ENCODE measurements at places on chromosomes 3 and 15.

DNA sequence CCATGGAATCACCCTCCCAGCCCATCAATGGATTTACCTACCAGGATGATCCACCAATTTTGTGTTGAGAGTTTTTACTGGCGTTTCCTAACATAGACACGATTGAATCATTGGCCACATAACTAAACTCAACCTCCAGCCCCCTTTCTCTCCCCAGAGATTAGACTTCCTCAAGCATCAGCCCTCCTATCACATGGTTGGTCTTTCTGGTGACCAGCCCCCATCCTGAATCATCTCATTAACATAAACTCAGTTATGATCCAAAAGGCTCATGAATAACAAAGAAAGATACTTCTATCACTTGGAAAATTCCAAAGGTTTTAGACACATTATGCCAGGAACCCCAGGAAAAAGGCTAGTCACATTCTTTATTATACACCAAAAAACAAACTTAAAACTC lies 21.2 kb downstream of the PRKAR2A start:
- DNase-seq: no peak

GRCh38 chr3:31096661-31097395 lies 202.4 kb upstream of the GADL1 start:
- no peak for DNase-seq

DNA sequence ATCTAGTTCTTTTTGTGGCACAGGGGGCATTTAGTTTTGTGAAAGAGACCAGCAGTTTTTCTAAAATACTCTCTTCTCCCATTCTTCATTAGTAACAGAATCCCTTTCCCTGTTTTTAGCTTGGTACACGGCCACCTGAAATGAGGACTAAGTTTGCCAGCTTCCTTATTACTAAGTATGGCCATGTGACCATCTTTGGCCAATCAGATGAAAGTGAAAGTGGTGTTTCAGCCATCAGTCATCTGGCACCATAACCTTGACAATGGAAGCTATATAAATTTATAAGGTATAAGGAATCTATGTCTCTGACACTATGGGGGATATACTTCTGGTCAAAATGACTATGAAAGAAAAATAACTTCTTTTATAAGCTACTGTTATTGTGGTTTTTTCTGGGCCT lies 570.4 kb downstream of the AGBL1 start:
- no peak for DNase-seq

- no peak for DNase-seq
These were observed 40.8 kb upstream of the EIF5A2 start for GRCh38 chr3:170949211-170949610.

DNA sequence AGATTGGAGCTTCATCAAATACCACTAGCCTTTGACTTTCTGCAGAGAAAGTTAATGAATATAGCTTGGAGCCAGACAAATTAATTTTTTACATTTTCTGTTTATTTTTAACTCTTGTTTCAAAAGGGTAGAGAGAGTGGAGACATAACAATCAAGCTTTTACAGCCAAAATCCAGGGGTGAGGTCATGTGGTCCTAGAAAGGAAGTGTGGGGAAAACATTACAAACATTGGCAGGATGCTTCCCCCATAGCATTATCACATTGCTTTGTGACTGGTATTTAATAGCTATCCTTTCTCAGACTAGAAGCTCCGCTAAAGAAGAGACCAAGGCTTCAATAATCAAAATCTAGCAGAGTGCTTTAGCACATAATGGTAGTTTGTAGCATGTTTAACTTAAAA lies 46.4 kb upstream of the PHLDB2 start:
- DNase-seq: no peak

DNA sequence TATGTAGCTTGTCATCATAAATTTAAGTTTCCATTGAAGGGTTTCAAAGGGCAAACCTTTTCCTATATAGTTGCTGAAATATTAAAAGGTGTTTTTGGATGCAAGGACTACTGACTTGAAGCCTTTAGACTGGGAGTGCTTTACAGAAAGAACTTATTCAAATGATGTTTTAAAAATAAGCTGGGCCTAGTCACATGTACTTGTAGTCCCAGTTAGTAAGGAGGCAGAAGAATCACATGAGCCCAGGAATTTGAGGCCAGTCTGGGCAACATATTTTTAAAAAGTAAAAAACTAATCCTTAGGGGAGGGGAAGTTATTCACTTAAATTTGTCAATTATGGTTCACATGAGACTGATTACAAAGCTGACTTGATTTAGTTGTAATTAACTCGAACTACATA lies 65.0 kb downstream of the SMARCC1 start:
- no peak for DNase-seq

DNA sequence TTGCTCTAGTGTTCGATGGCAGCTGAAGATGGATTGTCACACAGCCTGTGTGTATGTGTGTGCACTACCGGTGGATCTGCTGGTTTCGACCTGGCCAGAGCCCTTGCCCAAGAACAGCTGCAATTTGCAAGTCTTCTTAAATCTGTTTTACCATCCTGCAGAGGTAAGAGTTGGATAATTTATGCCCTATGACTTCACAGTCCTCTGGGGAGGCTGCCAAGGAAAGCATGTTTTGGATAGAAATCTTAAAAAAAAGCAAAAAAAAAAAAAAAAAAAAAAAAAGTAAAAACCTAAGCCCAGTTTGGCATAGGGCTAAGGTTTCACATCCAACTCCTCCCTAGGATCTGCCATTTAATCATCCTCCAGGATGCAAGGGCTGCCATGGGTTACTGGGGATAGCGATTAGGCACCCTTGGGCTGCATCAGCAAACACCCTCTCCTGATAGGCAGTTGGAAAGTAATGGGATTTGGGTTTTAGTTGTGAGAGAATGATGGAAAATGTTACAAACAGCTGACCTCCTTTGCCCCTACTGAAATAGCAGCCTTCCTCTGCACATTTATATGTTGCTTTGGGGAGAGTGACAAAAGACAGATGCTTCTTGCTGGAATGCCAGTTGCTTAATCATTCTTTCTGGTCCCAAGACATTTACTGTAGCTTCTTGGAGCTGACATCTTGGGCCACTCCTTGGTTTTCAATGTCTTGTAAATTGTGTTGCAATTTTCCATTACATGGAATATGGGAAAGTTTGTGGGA lies 35.4 kb downstream of the CD200R1L start:
- DNase-seq: no peak

GRCh38 chr3:160134964-160135363 lies 90.3 kb upstream of the C3orf80 start:
- no peak for DNase-seq

GRCh38 chr3:42660898-42661297 lies 7.4 kb downstream of the ZBTB47 start:
- DNase-seq: no peak

DNA sequence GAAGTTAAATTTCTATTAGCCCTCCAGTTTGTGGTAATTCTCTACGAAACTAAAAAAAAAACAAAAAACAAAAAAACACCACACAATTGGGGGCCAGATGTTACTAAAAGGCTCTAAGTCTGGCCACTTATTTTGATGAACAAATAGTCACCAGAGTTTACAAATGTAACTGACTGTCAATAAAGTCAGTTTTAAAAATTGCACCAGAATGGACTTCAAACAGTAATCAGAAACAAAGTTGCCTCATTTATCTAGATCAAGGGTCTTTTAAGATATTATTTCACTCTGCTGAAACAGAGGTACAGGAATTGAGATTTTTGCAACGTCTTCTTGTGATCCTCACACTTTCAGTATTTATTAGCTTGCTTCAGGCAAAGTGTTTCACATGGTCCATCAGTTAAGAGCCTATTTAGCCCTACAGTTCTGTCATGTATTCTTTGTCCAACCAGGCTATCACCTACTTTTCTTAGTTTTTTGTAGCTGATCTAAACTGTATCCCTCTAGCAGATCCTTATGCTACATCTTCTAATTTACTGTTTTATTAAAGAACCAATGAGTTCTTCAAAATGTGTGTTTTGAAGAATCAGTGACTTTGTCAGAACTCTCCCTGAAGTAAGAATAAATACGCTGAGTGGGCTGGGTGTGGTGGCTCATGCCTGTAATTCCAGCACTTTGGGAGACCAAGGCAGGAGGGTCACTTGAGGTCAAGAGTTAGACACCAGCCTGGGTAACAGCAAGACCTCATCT lies 74.7 kb downstream of the ANKRD28 start:
- no peak for DNase-seq

DNA sequence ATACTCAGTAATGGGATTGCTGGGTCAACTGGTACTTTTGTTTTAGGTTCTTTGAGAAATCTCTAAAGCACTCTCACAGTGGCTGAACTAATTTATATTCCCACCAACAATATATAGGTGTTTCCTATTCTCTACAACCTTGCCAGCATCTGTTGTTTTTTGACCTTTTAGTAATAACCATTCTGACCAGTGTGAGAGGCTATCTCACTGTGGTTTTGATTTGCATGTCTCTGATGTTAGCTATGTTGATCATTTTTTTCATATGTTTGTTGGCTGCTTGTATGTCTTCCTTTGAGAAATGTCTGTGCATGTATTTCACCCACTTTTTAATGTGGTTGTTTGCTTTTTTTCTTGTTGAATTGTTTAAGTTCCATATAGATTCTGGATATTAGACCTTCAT lies 98.2 kb upstream of the DCBLD2 start:
- DNase-seq: no peak

- no peak for DNase-seq
These were observed 73.3 kb upstream of the ATP13A5 start for GRCh38 chr3:193451902-193452301.

GRCh38 chr3:37694284-37694675 lies 167.4 kb upstream of the CTDSPL start:
- DNase-seq: no peak

DNA sequence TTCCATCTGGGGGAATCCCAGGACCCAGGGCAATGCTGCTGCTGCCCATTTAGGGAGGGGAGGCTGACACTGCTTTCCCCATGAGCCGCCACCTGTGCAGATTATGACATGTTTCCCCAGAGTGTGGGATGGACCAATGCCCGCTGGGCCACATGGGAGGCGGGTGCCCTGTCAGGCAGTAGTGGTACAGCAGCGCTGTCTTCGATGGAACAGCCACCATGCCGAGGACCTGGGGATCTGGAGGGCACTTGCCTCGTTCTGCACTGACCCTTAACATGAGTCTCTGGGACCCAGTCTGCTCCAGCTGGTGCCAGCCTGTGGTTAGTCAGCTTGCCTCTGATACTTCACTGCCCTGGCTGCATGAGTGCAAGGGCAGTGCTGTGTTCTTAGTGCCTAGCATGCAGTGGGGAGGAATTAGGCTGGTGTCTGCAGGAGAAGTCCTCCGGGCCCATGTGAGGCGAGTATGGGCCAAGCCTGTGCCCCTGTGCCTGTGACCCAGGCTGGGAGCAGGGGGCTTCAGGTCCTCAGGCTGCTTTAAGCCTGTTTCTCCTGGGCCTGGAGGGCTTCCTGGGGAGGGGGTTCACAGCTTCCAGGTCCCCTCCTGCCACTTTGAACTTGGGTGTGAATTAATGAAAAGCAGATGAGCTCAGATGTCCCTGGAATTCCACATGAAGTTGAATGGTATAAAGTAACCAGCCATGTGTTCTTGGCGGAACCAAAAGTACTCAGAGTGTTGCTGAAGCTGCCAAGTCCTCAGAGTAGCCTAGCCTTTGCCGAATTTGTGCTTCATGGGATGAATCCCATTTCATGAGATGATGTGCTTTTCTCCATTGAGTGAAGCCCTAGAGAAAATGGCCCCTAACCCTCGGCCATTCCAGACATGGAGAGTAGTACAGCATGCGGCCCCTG lies 22.9 kb downstream of the KLF13 start:
- no peak for DNase-seq

Measured in activated naive CD8-positive, alpha-beta T cell treated with anti-CD3 and anti-CD28 coated beads, Interleukin-2, amount 50 U/mL, for 16 hours (primary cell).